ENCODE measurements at places on chromosomes 11 and 22. TPM values are rescaled to one million over a fixed set of nuclear protein-coding genes. Genes with fewer than 3 reads are reported as not detected.

DNA sequence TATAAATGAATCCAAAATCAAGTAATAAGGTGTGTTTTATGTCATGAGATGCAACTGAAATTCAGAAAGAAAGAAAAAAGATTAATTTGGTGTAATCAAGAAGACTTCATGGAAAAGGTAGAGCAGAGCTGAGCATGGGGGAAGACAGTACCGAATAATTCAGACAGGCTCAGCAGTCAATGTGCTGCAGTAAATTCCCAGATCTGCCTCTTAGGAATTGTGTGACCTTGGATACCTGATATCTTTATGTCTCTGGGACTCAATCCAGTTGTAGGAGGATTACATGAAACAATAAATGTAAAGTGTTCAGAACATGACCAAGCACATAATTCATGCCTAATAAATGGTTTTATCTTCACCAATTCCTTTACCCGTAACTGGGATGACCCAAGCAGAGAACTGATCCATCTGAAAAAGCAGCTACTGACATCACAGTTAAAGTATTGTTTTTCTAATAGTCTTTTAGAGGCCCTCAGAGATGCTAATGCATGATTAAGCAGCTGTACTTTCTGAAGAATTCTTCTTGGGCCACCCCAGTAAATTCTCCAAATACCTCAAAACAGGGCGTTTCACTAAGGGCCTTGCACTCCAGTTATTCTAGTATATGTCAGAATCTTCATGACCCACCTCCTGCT lies 7.8 kb downstream of the MS4A12 start:
- DNase-seq: no peak

The MB gene
- not detected for polyA plus RNA-seq

DNA sequence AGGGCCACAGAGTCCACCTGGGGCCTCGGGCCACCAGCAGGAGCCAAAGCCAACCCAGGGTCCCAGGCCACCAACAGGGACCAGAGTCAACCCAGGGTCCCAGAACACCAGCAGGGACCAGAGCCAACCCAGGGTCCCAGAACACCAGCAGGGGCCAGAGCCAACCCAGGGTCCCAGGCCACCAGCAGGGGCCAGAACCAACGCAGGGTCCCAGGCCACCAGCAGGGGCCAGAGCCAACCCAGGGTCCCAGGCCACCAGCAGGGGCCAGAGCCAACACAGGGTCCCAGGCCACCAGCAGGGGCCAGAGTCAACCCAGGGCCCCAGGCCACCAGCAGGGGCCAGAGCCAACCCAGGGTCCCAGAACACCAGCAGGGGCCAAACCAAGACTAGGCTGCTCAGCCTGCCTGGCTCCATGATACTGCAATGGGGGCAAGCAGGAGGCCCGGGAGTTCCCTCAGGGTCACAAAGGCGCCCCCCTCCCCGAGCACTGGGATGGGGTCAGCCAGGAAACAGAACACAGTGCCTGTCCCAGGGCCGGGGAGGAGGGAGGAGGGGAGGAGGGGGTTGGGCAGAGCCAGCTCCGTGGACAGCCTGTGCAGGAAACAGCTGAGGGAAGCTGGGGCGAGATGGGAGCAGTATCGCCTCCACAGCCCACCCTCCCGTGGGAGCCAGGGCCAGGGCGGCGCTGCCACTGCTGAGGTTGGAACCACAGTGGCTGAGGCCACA lies 62.0 kb upstream of the PRR5 start:
- DNase-seq: no peak

The OR8H1 gene
- polyA plus RNA-seq: not detected

DNA sequence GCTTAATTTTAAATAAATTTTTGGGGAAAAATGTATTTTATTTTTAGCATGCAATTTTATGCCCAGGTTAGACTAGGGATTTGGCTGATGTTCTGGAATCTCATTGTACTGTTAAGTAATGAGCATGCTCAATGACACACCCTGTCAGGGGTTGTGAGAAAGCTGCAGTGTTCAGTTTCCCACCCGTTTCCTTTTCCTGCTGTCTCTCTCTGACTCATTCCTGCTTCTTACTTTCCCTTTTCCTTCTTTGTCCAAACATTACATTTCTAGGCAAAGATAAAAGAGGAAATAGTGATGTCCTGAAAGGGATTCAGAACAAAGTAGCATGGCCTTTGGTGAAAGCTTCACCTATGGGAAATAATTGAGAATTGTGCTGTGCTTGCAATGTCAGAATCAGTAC lies 22.7 kb downstream of the OOSP3 start:
- DNase-seq: no peak

DNA sequence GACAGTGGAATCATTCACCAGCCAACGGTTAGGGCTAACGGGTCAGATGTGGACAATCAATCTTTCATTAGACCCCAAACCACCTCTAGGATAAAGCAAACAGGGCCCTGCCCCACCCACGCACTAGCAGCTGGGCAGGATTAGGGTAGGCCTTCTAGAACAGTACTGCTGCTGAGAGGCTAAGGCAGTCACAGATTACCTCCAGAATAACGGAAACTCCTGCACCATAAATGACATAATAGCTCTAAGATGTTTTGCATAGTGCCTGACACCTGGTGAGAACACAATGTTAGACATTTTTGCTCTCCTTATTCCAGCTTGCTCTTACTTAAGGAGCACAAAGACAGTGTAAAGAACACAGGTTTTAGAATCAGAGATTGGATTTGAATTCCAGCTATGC lies 1.8 kb downstream of the SYTL2 start:
- no peak for DNase-seq

DNA sequence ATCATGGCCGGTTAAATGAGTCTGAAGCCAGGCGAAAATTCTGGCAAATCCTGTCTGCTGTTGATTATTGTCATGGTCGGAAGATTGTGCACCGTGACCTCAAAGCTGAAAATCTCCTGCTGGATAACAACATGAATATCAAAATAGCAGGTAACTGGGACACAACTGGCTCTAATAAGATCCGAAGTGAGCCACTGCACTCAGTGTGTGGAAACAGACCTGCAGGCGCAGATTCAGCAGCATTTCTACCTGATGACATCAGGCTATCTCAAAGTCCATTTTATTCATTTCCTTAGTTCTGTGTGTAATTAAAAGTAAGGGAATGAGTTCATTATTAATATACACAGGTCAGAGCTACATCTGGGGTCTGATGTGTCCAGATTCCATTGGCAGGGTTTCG lies 78.2 kb downstream of the PPP2R1B start:
- DNase-seq: no peak

GRCh38 chr11:1997755-1998154 lies at the start of gene H19:
H19 (minus strand) TSS chr11:1997842.
- no peak for DNase-seq

The WNT7B gene
- polyA plus RNA-seq: 0.16 TPM

DNA sequence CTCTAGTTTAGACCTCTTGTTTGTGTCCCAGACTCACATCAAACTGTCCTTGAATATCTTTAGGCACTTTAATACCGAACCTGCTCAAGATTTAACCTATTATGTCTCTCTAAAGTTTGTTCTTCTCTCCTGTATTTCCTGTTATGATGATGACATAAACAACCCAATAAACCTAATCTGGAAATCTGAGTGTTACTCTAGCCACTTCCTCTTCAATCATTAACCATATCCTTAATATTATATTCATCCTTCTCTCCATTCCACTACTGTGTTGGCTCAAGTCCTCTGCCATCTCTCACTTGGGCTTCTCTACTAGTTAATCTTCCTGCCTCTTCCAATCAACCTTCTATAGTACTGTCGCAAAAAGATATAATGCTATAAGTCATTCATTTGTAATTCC lies 36.0 kb downstream of the COPB1 start:
- DNase-seq: no peak

The KCNK4 gene
- not detected for polyA plus RNA-seq

- DNase-seq: no peak
Observed at GRCh38 chr11:44877571-44878497, 72.8 kb downstream of the TP53I11 start.

DNA sequence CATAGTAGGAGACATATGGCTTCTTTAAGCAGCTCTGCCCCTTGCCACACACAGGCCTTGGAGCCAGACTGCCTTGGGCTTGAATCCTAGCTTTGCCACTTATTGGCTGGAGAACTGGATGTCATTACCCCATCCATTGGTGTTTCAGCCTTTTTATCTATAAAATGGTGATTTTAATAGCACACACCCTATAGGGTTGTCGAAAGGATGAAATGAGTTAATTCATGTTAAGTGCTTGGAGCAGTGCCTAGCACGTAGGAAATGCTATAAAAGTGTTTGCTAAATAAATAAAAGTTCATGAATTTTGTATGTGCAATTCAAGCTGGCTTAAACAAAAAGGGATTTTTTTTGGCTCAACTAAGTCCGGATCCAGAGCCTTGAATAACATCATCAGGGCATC lies 120.7 kb downstream of the TIMP3 start:
- no peak for DNase-seq

The MISFA gene
- 0.69 TPM for polyA plus RNA-seq

DNA sequence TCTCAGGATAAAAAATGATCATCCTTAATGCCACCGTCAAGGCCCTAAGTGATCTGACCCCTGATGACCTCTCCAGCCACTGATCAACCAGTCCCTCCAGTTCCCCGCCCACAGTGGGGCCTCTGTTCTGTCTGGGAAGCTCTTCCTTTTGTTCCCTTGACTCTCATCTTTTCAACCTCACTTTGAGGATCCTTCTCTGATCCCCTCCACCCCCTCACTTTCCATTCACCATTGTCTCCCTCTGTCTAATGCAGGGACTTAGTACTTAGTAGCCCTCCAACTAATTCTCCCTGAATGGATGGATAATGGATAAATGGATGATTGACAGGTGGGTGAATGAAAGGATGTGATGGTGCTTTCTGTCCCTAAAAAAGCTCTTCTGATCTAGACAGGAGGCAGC lies 45.6 kb downstream of the C11orf58 start:
- DNase-seq: no peak

The C11orf42 gene
- not detected for polyA plus RNA-seq

The OR56A1 gene
- polyA plus RNA-seq: not detected

- DNase-seq: no peak
Observed at GRCh38 chr22:29951791-29952413, 68.9 kb downstream of the MTMR3 start.

The PTGDR2 gene
- 0.12 TPM for polyA plus RNA-seq

The FREY1 gene
- polyA plus RNA-seq: 0.21 TPM

The APOL3 gene
- polyA plus RNA-seq: 1.4 TPM

DNA sequence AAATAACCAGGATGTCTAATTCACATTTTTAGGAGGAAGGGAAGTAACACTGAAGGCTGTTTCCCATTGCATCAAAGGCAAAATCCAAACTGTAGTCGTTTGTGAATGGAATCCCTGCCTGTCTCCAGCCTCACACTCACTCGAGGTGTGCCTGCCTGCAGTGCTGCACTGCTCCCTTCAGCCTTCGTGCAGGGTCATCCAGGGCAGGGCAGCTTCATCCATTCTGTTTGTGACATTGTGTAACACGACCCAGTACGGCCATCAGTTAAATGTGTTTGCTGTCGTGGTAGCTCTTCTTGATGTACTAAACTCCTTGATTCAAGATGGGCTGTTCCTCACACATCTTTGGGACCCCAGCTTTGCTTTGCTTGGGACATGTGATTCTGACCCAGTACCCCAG lies 34.3 kb downstream of the LDLRAD3 start:
- no peak for DNase-seq

The WBP2NL gene
- not detected for polyA plus RNA-seq

The MFNG gene
- polyA plus RNA-seq: 0.15 TPM

DNA sequence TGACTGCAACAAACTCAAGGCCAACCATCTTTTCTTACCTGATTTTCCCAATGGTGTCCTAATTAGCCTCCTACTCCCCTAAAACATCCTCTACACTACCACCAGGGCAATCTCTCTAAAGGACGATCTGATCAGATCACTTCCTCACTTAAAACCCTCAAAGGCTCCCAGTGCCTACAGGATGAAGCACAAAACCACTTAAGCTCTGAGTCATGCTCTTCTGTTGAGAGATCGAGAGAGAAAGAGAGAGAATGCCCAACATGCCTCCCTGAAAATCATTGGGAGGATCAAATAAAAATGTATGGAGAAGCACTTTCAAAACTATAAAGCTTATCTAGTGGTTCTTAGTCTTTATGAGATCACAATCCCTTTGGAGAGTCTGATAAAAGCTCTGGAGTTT lies 171.1 kb downstream of the CADM1 start:
- peak; percentile 65 for DNase-seq

GRCh38 chr22:27846910-27847309 lies 45.4 kb upstream of the MN1 start:
- DNase-seq: no peak

All from IMR-90 (cell line).